ENCODE measurements at places on chromosomes 4 and X.

DNA sequence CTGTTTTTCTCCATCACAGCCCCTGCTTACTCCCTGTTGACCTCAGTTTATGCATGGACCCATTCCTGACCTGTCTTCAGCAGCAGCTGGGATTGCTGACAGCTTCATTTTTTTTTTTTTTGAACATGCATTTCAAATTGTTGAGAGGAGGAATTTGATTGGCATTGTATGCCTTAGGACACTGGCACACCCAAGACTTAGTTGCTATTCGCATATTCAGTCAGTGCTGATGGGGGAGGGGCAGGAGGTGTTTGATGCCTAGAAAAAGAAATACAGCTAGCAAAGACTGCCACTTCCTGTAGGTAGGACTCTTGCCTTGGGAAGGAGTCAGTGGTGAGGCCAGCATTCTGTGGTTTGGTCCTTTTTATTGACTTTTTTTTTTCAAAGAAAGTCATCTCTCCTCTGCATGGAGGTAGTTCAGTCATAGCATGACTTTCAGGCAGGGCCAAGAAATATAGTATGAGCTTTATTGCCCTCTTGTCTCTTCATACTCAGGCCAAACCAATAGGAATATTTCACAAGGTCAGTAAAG lies 33.6 kb upstream of the XK start:
- DNase-seq: no peak

DNA sequence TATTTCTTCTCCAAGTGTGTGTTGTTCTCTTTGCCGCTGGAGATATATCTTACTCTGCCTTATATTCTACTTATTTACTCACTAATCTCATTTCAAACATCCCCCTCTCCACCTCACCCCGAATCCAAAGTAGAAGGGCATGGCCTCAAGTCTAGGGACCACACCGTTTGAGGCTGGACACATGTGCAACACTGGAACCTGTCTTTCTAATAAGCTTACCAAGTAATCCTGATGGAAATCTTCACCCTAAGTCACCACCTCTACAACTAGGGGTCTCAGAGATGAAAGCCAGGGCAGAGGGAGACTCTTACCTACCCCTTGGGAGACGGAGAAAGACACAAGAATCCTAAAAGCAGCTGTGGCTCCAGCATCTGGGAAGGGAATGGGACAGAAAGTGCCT lies 6.0 kb downstream of the PROM1 start:
- DNase-seq: no peak

DNA sequence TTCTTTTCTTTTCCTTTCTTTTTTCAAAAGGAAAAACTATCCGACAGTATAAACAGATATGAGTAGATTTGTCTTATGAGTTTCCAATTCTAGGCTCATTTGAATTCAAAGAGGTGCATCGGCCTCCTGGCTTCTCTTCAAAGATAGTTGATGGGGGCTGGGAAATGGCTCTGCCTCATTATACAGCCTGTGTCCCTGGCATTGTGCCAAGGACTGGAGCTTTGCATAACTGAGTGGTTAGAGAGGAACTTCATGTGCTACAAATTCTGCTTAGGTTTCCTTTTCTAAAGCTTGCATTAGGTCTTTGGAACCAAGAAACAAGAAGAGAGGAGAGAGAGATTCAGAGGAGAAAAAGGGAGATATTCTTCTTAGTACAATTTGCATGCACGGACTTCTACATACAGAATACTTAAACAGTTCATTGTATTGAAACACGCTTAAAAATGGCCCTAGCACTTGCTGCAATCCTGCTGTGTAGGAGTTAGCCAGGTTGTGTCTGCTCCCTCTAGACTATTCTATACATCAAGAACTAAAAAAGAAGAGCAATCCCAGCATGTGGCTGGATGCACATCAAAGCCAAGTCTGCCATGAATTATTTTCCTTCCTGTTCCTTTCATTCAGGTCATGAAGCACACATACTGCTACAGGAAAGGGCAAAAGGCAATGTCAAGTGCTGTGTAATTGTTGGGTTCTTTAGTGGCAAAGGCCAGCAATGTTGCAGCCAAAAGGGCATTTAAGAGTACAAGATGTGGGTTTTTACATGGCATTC lies 70.9 kb downstream of the INTS12 start:
- peak; percentile 16 for DNase-seq

GRCh38 chr4:170666909-170667308 lies 577.2 kb upstream of the AADAT start:
- DNase-seq: no peak

DNA sequence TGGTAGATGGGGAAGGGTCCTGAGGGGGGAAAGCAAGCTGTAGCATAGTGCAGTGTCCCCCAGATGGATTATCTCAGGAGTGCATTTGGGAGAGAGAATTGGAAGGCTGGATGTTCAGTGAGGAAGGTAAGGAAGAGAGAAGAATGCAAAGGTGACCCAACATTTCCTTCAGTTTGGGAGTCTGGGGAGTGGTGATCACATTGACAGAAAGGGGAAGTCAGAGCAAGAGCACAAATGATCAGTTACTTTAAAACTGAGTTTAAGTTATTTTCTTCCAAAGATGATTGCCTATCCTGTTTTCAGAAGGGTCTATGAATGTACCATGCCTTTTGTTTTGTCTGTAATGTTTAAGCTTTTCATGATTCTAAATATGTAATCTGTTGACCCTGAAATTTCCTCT lies 47.6 kb downstream of the ARHGAP10 start:
- DNase-seq: peak; percentile 45

DNA sequence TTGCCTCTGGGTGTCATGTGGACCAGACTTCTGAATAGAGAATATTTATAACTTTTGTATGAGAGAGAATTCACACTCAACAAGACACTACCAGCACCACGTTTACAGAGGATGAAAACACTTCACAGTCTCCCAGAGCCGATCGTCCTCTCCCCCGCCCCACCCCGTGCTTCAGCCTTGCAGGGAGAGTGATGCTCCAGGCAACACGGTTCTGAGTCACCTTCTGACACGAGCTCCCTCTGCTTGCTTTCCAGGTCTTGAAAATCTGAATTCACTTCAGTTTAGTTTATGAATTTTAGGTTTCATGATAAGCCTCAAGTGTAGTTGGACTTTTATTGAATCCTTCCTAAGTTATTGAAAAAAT lies 59.8 kb downstream of the CPLX1 start:
- DNase-seq: no peak

DNA sequence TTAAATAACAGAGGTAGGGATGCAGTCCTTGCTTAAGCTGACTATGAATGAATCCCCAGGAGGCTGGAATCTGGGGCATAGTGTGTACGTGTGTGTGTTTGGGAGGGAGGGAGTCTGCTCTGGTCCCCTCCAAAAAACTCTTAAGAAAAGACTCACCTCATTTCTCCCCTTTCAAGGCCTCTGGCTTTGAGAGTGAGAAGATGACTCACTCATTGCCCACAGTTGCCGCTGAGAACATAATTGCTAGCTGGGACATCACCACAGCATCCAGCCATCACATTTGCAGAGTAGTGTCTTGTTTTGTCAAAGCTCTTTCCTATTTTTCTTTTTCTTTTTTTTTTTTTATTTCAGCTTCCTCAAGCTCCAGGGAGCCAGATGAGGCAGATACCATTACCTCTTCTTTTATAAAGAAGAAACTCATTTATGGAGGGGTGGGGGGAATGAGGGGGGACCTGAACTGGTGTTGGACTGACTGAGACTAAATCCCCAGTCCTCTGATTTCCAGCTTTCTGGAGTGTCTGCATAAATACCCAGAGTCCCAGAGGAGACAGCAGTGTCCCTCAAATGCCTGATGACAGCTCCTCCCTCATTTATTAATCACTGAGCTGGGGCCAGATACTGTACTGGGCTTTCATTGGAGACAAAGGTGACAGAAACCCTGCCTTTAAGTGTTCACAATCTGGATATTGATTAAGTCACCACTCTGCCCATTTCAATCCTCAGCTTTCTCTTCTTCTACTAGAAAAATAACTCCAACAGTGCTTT lies 61.9 kb upstream of the LAS1L start:
- DNase-seq: peak; percentile 51

- no peak for DNase-seq
Observed at GRCh38 chr4:128550060-128550459, 259.4 kb upstream of the JADE1 start.

- no peak for DNase-seq
Observed at GRCh38 chrX:13834355-13834754, 17.5 kb upstream of the GPM6B start.

GRCh38 chr4:110091434-110092140 lies 106.8 kb downstream of the ELOVL6 start:
- DNase-seq: no peak

GRCh38 chr4:86330961-86331742 lies 28.7 kb downstream of the MAPK10 start:
- peak; percentile 3 for DNase-seq

- no peak for DNase-seq
Observed at GRCh38 chr4:64857815-64858214, 448.6 kb upstream of the TECRL start.

GRCh38 chrX:1416965-1417760 lies 25.2 kb upstream of the SLC25A6 start:
- DNase-seq: no peak

GRCh38 chr4:182367153-182367552 lies 124.0 kb downstream of the TENM3 start:
- no peak for DNase-seq

DNA sequence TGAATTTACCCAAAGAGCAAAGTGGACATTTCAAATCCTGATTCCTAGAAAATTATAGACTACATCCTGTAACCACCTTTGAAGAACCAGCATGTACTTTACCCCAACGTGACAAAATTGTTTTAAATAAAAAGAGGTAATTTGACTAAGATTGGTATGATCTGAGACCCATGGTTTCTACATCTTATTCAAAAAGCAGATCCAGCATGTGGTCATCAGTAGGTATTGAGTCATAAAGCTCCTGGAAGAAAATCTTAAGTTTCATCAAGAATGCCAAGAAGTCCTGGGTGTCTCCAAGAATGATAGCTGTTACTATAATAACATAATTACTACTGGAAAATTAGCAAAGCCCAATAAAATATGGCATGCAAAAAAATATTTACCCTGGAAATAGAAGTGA lies 61.8 kb downstream of the NFKB1 start:
- DNase-seq: peak; percentile 52

GRCh38 chrX:75642811-75643361 lies 120.0 kb upstream of the ZDHHC15 start:
- DNase-seq: no peak

- DNase-seq: no peak
Observed at GRCh38 chrX:103356130-103356798, at the start of gene TCEAL9. Gene TCEAL9 (plus strand): TSS chrX:103356506. CDS start chrX:103357685, 1,179 bp downstream.

DNA sequence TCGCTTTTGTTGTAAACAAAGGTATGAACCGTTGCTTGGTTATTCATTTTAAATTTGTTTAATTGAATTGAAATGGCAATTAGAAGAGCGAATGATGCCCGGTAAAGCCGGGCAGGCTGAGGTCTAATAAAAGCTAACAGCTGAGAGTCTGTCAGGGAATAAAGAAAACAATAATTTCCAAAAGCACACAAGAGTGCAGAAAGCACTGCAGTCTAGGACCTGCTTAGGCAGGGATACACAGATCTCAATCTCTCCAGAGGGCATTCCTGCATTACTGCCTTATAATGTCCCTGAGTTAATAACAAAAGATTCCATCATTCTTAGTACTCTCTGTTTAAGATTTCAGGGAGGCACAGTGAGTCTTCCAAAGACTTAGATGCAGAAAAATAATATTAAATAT lies 27.6 kb upstream of the EMCN start:
- no peak for DNase-seq

GRCh38 chr4:164337219-164337944 lies 416.5 kb upstream of the SMIM31 start:
- DNase-seq: no peak

- DNase-seq: no peak
Observed at GRCh38 chr4:115272594-115272993, 159.2 kb upstream of the NDST4 start.

GRCh38 chr4:174464949-174465348 lies 57.3 kb downstream of the HPGD start:
- peak; percentile 36 for DNase-seq

DNA sequence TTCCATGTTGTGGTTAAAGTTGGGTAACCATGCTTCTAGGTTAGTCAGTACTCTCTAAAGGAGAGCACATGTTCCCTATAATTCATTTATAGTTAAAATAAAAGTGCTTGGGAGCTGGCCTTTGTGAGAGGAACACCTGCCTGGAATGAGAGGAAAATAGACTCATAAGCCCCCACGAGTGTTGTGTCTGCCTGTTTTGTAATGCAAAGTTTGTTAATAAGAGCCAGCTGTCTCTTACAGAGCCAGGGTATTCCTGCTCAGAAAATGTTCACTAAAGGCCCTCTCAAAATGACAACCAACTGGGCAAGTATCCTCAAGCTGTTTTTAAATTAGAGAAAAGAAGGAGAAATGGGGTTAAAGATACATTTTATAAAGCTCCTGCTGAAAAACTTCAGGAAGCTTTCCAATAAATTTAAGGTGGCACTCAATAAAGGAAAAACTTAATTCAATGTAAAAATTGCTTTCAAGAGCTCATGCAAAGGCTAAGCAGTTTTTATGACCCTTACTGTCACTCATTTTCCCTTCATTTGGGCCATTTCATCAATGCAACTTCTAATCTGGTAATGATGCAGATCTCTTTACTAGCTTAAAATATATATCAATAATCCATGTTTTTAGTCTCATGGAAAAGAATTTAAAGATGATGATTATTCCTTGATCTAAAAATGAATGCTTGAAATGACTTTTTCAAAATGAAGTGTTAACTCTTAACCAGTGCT lies 793.6 kb downstream of the STPG2 start:
- no peak for DNase-seq

- DNase-seq: no peak
Observed at GRCh38 chr4:19739101-19739651, 512.5 kb upstream of the SLIT2 start.

DNA sequence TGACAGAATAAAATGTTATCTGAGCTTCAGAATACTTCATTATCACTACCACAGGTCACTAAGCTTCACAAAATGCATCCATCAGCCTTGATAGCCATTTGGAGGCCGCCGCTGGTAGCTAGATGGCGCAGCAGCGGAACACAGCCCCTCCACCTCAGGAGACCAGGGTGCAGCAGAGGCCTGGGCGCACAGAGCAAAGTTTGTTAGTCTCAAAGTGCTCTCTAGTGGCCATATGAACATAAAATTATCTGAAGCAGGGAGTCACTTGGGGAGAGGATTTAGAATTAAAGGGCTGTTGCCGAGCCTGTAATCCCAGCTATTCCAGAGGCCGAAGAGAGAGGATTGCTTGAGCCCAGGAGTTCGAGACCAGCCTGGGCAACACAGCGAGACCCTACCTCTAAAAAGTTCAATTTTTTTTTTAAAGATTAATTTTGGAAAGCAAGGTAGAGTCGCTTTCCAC lies 8.1 kb upstream of the DCTD start:
- DNase-seq: peak; percentile 51
